ENCODE measurements at places on chromosomes 13 and 19.
A peak's percentile ranks its signal among the peaks of the same experiment; 100 is the strongest.

- DNase-seq: no peak
Measured at GRCh38 chr19:46722421-46723022, 5.6 kb upstream of the PRKD2 start.

DNA sequence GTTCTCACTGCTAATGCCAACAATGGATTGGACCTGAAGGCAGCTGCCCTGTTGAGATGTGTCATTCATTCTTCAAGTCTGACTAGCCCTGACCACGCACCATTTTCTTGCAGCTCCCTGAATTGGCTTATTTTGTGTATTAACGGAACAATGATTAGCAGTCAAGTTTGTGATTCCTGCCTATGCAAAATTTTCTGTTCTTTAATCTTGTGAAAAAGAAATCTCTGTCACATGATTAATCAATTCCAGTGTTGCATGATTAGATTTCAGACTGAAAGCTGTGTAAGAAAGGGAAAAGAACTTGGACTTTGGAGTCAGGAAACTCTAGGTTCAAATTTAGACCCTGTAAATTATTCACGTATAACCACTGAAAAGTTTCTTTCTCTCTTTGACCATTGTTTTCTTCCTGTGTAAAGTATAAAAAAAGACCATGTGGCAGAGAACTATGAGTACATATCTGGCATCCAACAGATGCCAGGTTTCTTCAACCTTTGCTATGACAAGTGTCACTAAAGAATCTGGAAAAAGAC is 64.5 kb upstream of the SLC10A2 start:
- no peak for DNase-seq

GRCh38 chr13:39446865-39447264 is 156.1 kb downstream of the LHFPL6 start:
- no peak for DNase-seq

- DNase-seq: no peak
Measured at GRCh38 chr13:20198781-20199180, 6.0 kb upstream of the GJB2 start.

- no peak for DNase-seq
Measured at GRCh38 chr13:41079725-41080124, 18.4 kb downstream of the WBP4 start.

GRCh38 chr19:36009220-36009619 is 607 bp upstream of the SYNE4 start:
- DNase-seq: peak; percentile 72

DNA sequence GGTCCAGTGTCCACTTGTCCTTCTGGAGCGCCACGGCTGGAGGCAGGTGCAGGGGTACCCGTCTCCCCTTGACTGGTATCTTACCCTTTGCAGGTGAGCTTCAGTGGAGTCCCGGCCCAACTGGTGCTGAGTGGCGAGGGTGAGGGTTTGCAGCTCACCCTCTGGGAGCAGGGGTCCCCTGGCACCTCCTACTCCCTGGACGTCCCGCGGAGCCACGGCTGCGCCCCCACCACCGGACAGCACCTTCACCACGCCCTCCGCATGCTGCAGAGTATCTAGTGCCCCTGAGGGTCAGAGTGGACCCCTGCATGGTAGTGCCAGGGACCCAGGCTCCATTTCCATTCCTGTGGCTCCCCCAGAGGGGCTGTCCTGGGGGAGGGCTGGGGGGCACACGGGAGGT is 11.1 kb downstream of the PLK5 start:
- DNase-seq: no peak

DNA sequence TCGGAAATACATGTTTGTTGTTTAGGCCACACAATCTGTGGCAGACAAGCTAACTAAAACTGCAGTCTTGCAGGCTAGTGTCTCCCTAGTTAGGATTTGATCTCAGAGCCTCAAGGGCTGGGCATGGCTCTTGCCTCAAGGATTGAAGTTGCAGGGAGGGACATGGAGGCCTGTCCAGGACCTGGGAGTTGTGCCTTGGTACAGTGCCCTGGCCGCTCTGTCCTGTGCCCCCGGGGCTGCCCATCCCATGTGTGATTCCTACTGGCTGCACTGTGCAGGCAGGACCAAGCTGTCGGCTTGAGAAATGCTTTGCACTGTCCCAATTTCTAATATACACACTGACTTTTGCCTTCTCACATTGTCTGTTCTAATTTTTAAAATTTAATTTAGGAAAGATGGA is 7.5 kb upstream of the ZNF256 start:
- no peak for DNase-seq

GRCh38 chr13:96994017-96994857 is at the start of gene OXGR1:
OXGR1 (minus strand) TSS chr13:96994476; CDS start chr13:96987759, 6,717 bp downstream.
- DNase-seq: peak; percentile 48

DNA sequence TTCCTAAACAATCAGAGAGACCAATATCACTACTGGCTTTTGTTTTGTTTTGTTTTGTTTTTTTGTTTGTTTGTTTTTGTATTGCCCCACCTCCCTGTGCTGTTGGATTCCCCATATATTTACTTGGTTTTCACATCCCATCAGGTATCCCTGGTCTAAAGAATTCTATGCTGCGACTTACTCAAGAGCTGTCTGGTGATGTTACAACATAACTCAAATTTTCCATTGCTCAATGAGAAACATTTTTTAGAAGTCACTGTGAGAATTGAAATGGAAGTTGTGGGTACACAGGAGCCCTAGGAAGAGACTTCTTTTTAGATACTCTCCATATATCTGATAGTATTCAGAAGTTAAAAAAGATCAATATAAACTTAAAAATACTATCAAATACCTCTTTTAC is 181.4 kb downstream of the KLF5 start:
- no peak for DNase-seq

- DNase-seq: peak; percentile 81
Measured at GRCh38 chr19:2016041-2016807, 710 bp upstream of the BTBD2 start.
